ENCODE measurements at places on chromosomes 7 and 10.

DNA sequence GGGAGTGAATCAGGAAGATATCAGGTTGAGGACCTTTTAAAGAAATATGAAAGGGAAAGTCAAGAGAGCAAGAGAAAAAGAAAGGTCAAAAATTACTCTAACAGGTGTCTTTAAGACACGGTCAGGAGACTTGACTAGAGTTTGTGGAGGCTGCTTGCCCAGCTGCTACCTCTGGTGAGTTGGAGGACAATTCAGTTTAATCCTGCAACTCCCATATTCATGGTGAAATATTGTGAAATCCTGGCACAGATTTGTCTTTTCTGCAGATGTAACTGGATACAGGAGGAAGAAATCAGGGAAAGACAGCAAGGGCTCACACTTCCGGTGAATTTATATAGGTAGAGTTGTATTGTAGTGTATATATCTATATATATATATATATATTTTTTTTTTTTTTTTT is 93.5 kb downstream of the AKAP9 start:
- DNase-seq = no peak

GRCh38 chr10:116892907-116893685 is 43.8 kb downstream of the ENO4 start:
- peak; percentile 20 for DNase-seq

DNA sequence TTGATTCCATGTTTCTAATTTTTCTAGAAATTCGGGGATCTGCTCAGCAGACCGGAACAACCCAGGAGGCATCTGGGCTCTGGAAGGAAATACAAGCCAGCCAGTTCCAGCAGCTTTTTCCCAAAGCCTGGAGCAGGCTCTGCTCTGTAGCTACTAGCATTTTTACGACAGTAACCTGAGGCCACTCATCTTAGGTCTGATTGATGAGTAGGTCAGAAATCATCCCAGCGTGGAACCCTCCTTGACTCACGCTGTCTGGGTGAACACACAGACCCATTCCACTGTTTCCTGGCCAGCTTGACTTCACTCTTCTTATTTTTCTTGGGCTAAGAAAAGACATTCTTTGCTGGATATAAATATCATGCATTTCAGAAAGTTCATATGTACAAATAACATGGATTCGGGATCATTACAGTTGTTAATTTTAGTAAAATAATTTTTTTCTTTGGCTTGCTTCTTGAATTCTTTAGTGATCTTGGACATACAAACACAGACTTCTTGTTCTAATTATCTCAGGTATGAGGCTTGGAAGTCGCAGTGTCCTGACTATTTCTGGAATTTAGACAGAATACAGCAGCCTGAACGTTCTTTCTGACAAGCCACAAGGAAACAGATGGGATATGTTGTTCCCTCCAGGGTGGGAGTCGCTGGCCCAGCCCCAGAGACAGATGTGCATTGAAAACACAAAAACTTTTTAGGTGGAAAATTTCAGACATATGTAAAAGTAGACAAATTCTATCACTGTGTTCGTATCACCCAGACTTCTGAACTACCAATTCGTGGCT is 54.6 kb upstream of the PITRM1 start:
- DNase-seq = no peak

GRCh38 chr10:77566914-77567566 is 70.6 kb downstream of the KCNMA1 start:
- no peak for DNase-seq

GRCh38 chr10:88185830-88186229 is 322.4 kb downstream of the PTEN start:
- no peak for DNase-seq

- no peak for DNase-seq
Observed at GRCh38 chr7:34835901-34836600, 178.0 kb downstream of the NPSR1 start.

- no peak for DNase-seq
Observed at GRCh38 chr10:105068497-105068896, 427.4 kb downstream of the SORCS3 start.

GRCh38 chr10:126239844-126240243 is 148.4 kb downstream of the ADAM12 start:
- no peak for DNase-seq

DNA sequence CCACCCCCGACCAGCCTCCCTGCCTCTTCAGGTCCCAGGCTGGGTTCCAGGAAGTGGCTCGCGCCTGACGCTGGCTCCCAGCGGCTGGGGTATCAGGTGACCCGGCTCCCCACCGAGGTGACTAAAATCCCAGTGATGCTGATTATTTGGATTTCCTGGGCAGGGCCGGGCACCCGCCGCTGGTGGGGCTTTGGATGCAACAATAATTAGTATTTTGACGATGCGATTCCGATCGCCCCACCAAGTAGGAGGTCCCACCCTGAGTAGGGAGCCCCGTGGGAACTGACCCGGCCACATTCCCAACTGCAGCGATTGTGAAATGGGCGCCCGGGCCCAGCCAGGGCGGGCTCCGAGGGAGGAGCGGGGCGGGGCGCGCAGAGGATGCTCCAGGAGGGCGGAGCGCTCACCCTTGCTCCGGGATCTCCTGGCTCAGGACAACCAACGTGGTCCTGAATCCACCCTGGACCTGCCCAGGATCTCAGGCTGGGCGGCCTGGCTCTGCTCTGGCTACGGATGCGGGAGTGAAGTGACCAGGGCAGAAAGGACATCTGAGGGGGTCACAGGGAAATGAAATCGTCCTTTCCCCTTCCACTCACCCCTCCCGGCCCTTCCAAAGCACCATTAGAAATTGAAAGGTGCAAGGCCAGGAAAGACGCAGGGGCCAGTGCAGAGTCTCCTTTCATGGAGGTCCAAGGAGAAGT is 32.6 kb downstream of the DUSP5 start:
- DNase-seq = no peak

GRCh38 chr7:120723465-120724385 is 134.2 kb downstream of the TSPAN12 start:
- no peak for DNase-seq

GRCh38 chr10:76036111-76036940 is 604.9 kb downstream of the LRMDA start:
- peak; percentile 3 for DNase-seq

GRCh38 chr10:13659887-13660550 is 73.3 kb downstream of the PRPF18 start:
- peak; percentile 73 for DNase-seq

- DNase-seq = no peak
Observed at GRCh38 chr7:132866144-132866531, 215.8 kb downstream of the CHCHD3 start.

DNA sequence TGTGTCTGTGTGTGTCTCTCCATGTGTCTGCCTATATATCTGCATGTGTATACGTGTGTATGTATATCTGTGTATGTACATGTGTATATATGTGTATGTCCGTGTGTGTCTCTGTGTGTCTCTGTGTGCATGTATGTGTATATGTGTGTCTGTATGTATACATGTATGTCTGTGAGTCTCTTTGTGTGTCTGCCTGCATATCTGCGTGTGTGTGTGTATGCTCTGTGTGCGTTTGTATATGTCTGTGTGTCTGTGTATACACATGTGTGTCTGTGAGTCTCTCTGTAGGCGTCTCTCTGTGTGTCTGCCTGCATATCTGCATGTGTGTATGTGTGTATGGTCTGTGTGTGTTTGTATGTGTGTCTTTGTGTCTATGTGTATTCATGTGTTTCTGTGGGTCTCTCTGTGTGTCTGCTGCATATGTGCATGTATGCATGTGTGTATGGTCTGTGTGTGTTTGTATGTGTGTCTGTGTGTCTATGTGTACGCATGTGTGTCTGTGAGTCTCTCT is 23.7 kb upstream of the KLF6 start:
- DNase-seq = no peak

DNA sequence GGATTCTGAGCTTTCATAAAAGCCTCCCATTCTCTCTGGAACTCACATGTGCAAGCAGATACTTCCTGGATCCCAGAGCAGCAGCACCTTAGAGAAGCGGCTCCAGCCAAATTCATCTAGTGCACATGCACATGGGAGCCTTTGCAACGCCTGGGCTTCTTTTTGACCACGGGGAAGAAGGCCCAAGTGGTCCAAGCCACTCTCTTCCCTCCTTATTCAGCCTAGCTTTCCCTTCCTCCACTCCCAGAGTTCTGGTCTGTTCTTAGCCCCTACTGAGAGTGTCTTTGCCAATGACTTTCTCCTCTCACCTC is 118.7 kb downstream of the ZNF365 start:
- DNase-seq = no peak

DNA sequence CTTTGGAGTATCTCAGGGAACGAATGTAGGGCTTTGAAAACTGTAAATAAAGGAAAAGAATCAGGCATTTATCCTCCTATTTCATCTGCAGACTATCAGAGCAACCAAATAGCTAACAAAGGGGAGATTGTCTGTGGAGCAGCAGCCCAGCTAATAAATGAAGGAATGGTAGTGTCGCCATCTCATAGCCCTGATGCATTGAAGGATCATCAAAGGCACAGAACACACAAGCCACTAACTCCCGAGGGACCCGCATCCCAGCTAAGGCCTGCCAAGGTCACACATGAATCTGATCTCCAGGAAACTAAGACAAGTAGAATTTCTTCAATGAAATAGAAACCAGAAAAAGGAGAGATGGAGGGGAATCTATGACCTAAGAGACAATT is 38.2 kb downstream of the CALML5 start:
- no peak for DNase-seq

DNA sequence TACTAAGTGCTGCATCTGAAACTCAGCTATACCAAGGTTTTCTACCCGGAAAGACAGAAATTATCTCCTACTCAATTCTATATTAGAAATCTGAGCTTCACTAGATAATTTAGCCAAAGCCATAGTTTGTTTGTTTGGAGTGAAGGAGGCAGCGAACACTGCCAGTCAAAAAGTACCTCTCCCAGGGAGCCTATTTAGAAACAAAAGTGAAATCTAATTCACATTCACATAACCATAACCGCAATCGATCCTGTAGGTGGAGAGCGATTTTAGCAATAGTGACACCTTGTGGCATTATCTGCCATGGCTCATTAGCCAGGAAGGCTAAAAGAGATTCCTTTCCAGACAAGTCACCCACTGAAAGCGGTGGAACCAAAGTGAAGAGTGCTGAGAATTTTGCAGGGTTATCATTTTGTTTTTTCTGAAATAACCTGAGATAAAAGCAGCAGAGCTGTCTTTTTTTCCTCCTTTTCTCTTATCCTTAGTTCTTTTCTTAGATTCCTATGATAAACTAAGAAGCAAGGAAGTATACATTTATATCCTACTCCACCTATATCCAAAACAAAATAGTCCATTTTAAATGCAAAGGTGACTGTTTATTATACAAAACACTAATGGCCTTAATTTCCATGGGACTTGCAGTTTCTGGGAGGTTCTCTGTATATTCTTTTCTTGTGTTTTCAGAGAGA is 83.7 kb upstream of the BET1 start:
- peak; percentile 72 for DNase-seq

- no peak for DNase-seq
Observed at GRCh38 chr7:1499367-1500029, 4.7 kb downstream of the INTS1 start.

DNA sequence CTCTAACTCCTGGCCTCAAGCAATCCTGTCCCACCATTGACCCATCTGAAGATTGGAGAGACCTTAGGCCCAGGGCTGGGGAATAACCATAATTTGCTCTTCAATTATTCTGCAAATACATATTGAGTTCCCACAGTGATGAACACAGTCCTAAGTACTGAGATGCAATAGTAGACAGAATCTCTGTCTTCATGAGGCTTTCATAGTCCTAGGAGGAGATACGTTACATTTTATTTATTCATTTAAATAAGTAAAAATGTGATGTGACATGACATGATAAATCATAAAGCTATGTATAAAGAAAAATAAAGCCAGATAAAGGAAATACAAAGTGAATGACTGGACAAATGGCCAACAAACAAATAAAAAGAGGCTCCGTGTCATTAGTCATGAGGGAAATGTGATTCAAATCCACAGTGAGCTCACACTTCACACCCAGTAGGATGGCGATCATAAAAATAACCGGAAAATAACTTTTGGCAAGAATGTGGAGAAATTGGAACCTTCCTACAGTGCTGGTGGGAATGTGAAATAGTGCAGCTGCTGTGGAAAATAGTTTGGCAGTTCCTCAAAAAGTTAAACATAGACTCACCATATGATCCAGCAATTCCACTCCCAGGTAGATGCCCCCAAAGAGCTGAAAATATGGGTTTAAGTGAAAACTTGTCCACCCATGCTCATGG is 52.1 kb upstream of the JCAD start:
- DNase-seq = no peak

DNA sequence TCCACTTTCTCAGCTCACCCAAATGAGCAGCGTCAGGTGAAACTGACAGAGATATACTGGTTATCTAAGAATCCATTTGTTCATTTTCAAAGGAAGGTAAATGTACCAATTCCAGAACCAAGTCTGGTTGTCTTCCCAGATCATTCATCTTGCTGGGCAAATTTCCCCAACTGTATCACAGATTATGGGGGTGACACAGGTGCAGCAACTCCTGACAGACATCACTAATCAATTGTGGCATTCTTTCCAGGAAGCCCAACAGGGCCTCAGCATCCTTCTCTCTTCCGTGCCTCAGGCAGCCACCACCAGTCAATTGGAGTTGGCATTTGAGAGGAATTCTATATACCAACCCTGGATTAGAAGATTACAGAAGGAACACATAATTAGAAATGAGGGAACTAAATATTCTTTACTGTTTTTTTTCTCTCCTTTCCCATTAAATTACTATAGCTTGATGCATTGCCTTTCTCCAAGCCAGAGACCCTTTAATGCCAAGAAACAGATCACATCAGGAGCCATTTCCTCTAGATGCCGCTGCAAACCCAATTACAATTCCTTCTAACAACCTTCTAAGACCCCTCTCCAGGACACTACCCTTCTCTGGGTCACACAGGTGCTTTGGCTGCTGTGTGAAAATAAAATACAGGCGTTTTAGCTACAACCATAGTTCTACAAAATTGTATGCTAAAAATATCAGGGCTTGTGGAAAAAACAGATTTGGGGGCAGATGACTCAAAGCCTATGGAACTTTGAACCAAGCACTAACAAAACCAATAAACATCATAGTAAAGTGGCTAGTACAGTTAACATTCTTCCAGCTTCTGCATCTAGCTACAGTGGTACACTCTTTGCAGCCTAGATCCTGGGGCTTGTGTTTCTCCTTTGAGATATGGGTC is 291.6 kb downstream of the RNLS start:
- no peak for DNase-seq

GRCh38 chr10:91616137-91616536 is 16.7 kb downstream of the PPP1R3C start:
- no peak for DNase-seq

DNA sequence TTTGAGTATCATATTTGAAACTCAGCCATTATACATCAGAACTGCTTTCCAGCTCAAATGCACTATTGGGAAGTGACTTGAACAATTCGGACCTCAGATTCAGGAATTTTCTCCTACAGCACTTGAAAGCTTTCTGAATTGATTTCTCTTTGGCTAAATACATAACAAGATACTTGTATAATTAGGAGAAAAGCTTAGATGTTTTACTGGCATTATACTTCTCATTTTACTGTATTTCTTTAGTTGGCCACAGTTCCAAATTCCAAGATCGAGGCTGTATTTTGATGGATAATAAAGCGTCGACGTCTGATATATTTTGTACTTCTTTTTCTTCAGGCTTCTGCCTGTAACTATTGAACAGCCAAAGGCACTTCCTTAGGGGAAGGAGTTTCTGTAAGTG is 26.7 kb upstream of the LYZL2 start:
- DNase-seq = no peak

GRCh38 chr10:37976880-37977203 is 395 bp upstream of the ZNF25 start:
- no peak for DNase-seq

- DNase-seq = no peak
Observed at GRCh38 chr10:69377933-69378332, 38.8 kb downstream of the TACR2 start.

Data from HAP-1 (cell line).